Brain (organoid and tissue), 16 donors: ENCODE measurements at places on chromosomes 4 and X. TPM values are rescaled to one million over a fixed set of nuclear protein-coding genes. Genes with fewer than 3 reads are reported as not detected.

The CEP44 gene
- polyA plus RNA-seq, result 3.4 TPM

The ASB12 gene
- polyA plus RNA-seq, result not detected

The KLHL34 gene
- polyA plus RNA-seq, result not detected

The NDUFC1 gene
- 70.8 TPM for polyA plus RNA-seq

The CCKAR gene
- 0.19 TPM for polyA plus RNA-seq

The NPY5R gene
- polyA plus RNA-seq, result not detected

The TGIF2LX gene
- polyA plus RNA-seq, result not detected

The CLDN34 gene
- polyA plus RNA-seq, result not detected

The MAGEA1 gene
- polyA plus RNA-seq, result not detected

The SERTM2 gene
- polyA plus RNA-seq, result not detected

The GPR34 gene
- polyA plus RNA-seq, result 1.7 TPM

The SPANXN4 gene
- not detected for polyA plus RNA-seq

The RASGEF1B gene
- polyA plus RNA-seq, result 8.7 TPM

The SGMS2 gene
- polyA plus RNA-seq, result not detected

The SAGE1 gene
- polyA plus RNA-seq, result not detected

The TNIP3 gene
- not detected for polyA plus RNA-seq

The GAGE12F gene
- not detected for polyA plus RNA-seq

The TMPRSS11F gene
- polyA plus RNA-seq, result not detected

The TRPC3 gene
- 0.22 TPM for polyA plus RNA-seq

The NPY2R gene
- polyA plus RNA-seq, result 0.20 TPM

The HMGN5 gene
- polyA plus RNA-seq, result 2.2 TPM

The MGST2 gene
- 47.3 TPM for polyA plus RNA-seq

The CXCL3 gene
- not detected for polyA plus RNA-seq

The TCEAL7 gene
- 85.0 TPM for polyA plus RNA-seq

The CT45A3 gene
- polyA plus RNA-seq, result 0.42 TPM

The PFKFB1 gene
- polyA plus RNA-seq, result 0.34 TPM

The UCP1 gene
- polyA plus RNA-seq, result not detected

The DNAAF6 gene
- not detected for polyA plus RNA-seq

The NDP gene
- polyA plus RNA-seq, result 8.7 TPM

The SPARCL1 gene
- 345 TPM for polyA plus RNA-seq

The DMD gene
- 5.7 TPM for polyA plus RNA-seq

The CC2D2A gene
- 11.2 TPM for polyA plus RNA-seq

The GABRA4 gene
- 0.36 TPM for polyA plus RNA-seq

The JAKMIP1 gene
- polyA plus RNA-seq, result 42.6 TPM

The GLRA2 gene
- polyA plus RNA-seq, result 0.27 TPM

The RLIM gene
- 10.1 TPM for polyA plus RNA-seq

The PASD1 gene
- not detected for polyA plus RNA-seq

The PKD2 gene
- polyA plus RNA-seq, result 3.0 TPM

The PSAPL1 gene
- polyA plus RNA-seq, result not detected

The GPRASP3 gene
- 5.3 TPM for polyA plus RNA-seq

The HSPA4L gene
- polyA plus RNA-seq, result 1.6 TPM

The PWWP3B gene
- 0.76 TPM for polyA plus RNA-seq

The SHOX gene
- not detected for polyA plus RNA-seq

The MYOZ2 gene
- polyA plus RNA-seq, result 0.15 TPM
